ENCODE measurements at places on chromosomes 16 and 17.

- DNase-seq, result no peak
Observed at GRCh38 chr16:52993179-52993578, 59.5 kb downstream of the CHD9NB start.

DNA sequence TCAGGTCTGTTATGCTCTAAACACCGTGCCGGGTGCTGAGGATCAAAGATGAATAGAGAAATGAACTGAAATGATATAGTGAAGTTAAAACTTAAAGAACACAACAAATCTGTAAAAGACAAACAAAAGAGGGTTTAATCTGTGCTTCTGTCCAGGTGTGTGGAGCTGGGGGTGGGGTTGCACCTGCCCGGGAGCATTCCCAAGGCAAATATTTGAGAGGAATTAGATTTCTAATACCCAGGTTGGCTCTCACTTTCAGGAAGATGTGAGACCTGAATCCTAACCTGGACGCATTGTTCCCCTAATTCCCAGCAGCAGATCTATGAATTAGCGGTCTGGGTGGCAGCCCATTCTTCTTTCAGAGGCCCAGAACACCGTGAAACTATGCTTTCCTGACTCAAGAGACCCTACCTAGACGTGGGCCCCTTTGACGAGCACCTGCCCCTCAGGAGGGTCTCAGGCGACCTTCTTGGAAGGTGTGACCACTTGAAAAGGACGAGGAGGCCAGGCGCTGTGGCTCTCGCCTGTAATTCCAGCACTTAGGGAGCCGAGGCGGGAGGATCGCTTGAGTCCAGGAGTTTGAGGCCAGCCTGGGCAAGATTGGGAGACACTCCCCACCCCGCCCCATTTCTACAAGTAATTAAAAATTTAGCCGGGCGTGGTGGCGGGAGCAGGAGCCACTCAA, 677 bp upstream of the RANGRF start:
- no peak for DNase-seq

GRCh38 chr16:85906349-85906748, 7.4 kb downstream of the IRF8 start:
- DNase-seq, result no peak

GRCh38 chr16:19474617-19475016, 47.3 kb downstream of the GDE1 start:
- DNase-seq, result no peak

All from cardiac muscle cell (in vitro differentiated cells and primary cell).